ENCODE measurements at places on chromosomes 11 and 22.

- no peak for DNase-seq
Measured at GRCh38 chr22:30541961-30542810, 4.4 kb downstream of the SEC14L6 start.

DNA sequence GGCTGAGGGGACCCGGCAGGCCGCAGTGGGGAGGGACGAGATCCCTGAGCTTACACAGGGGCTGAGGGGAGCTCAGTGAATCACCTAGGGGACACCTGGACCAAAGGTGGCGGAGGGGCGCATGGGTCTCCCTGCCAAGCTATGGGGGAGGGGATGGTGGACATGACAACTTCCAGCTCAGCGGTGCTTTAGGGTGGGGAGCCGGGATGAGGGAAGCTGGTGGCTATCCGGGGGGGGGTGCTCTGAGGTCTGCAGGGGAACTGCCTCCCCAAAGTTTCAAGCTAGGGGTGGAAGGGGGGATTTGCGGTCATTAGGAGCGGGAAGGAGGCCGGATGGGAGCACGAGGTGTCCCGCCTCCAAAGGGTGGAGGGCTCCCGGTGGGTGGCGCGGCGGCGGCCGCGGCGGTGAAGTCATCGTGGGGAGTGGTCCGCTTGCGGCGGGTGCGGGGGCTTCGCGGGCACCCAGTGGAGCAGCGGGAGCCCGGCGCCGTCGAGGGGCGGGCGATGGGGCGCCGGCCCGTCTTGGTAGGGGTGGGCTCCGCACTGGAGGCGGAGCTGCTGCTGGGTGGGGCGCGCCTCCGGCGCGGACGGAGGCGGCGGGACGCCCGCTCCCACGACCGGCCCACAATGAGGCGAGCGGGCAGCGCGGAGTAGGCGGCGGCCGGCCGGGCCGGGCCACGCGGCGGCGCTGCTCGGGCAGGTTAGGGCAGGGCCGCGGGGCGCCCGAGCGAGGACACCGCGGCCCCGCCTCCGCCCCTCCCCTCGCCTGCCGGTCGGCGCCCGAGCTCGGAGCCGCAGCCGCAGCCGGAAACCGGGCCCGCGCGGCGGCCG is at the start of gene MICALL1:
TSS of gene MICALL1 (plus strand) at position 764 of the 830 bp plus-strand sequence. CDS start 126 bp downstream, outside the sequence.
- no peak for DNase-seq

DNA sequence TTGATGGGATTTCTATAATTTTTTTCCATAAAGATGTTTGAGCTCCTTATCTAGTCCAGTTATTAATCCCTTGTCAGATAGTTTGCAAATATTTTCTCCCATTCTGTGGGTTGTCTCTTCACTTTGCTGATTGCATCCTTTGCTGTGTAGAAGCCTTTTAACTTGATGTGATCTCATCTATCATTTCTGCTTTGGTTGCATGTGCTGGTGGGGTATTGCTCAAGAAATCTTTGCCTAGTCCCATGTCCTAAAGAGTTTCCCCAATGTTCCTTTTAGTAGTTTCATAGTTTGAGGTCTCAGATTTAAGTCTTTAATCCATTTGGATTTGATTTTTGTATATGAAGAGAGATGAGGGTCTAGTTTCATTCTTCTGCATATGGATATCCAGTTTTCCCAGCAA is 1.7 kb upstream of the IL2RB start:
- no peak for DNase-seq

DNA sequence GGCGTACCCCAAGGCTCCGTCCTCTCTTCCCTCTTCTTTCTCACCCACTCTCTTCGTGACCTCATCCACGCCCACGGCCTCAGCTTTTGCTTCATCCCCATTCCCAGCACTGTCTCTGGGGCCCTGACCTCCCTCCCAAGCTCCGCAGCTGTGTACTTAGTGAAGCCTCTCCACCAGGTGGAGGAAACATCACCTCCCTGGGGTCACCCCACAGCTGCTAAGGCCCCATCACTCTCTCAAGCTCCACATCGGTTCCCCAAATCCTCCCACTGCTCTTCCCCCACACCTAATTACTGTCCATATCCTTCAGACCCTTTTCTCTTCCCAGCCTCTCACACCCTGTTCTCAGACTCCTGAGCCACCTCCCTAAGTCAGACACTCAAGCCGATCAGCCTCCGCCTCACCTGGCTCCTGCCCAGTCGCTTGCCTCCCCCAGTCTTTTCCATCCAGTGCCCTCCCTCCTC is 7.9 kb upstream of the SYT7 start:
- DNase-seq = no peak

DNA sequence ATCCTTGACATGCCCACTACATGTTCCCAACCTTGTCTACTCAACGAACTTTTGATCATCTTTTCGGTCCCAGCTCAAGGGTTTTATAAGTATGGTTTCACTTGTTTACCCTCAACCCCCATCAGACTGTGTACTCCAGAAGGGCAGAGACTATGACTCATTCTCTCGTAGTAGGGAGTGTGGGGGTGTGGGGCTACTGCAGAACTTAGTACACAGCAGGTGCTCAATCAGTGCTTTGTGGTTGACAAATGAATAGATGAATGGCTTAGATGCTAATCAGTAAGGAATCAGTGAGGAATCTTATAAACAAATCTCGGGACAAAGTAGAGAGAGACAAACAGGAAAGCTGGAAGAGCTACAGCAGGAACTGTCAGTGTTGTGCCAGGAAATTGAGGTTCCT is 151.7 kb upstream of the PLET1 start:
- DNase-seq = no peak

DNA sequence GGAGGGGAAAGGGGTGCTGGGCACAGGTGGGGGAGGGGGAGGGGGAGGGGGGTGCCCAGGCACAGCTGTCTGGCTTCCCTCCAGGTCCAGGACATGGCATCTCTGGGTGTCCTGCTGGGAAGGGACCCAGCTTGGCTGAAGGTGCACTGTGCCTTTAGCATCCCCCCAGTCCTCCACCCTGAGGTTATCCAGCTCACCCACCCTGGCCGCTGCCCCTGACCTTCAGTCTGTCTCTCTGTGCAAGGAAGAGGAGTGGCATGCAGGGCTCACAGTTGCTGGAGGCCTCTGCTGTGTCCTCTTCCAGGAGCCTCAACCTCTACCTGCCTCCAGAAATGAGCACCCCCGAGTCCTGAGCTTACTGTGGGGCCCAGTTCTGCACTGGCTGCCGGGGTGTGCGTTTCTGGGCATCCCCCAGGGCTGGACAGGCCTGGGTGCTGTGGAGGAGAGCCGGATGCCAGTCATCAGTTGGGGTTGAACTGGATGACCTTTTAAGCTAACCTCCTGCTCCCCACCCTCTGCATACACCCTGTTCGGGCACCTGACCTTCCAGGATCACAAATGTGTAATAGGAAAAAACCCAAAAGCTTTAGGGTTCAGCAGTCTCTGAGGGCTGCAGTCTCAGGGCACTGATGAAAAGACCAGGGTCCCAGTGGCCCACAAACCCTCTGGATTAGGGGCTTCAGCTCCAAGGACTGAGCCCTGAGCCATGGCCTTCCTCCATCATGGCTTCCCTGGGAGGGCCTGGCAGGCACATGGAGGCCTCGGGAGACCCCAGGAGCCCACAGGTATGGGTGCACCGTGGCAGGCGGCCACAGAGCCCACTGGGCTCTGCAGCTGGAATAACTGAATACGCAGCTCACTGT is 9.6 kb upstream of the CTSD start:
- DNase-seq = no peak

- no peak for DNase-seq
Measured at GRCh38 chr22:20779818-20780158, 5.9 kb downstream of the SERPIND1 start.

DNA sequence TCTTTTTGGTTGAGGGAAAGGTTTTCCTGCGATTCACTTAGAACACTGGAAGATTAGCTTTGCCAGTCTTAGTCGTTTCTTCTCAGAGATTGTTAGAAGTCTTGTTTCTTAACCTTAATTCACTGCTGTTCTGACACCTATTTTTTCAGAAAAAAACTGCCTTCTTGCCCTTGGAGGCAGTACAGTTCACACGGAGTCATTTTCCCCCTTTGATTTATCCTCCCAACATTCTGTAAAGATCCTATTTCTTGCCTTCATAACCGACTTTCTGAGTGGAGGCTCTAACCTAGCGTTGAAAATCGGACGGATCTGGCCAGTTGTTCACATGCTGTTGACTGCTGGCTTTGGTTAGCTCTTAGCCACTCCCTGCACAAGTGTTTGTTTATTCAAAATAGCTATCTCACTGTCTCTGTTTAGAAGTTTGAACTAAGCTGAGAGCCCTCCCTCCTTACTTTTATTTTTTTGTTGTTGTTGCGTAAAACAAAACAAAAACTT is 737 bp downstream of the BCL2L13 start:
- no peak for DNase-seq

GRCh38 chr11:17687946-17688670 is 31.3 kb upstream of the MYOD1 start:
- no peak for DNase-seq

DNA sequence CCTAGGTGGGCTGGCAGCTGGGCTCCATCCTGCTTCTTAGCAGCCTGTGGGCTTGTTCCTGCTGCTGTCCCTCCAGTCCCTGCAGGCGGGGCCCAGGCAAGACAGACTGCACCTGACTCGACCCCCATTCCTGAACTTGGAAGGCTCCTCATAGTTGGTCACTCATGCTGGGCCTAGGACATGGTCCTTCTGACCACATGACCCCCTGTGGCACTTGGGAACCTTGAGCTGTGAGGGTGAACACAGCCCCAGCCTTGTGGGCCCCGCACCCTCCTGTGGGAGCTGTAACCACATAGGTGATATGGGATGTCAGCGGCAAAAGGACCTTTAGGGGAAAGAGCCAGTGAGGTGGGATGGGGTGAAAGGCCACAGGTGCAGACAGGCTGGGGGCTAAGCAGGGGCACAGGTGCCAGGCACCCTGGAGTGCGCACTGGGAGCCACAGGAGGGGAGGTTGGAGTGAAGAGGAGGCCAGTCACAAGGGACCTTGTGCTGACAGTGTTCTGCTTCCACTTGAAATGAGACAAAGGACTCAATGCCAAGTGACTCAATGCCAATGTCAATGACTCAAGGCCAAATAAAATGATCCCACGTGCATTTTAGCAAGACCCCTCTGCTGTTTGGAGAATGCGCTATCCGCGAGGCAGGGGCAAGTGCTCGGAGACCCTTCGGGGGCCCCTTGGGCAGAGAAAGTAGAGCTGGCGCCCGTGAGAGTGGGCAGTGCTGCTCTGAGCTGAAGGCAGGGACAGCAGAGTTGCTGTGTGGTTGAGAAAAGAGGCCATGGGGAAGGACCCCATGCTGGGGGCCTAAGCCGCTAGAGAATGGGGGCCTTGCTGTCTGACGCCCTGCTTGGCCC is 90.7 kb downstream of the MORC2 start:
- no peak for DNase-seq

- no peak for DNase-seq
Measured at GRCh38 chr11:2858995-2859698, 26.4 kb downstream of the CDKN1C start.

DNA sequence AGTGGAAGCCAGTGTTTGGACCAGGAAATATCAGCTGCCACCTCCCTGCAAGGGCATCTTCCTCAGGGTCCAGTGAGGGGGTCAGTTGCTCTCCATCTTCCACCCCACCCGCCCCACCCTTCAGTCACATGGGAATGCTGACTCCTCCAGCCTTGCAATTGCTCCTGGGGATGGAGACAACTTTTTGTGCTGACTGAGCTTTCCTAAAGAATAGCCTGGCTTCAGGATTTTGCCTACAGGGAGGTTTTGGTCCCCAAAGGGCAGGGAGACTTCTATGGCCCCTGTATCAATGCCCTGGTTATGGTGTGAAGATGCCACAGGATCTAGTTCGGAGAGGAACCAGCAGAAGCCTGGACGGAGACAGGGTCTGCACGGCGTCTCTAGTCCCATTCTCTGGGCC is 124.0 kb upstream of the LMO1 start:
- DNase-seq = no peak

GRCh38 chr22:19842393-19843106 is 12.1 kb downstream of the GNB1L start:
- no peak for DNase-seq

Measured in NCI-H2029 treated with DMSO at 0.1 percent for 48 hours (cell line).